ENCODE measurements at places on chromosomes 16 and 17.

GRCh38 chr16:50602531-50603205 is 54.5 kb downstream of the NKD1 start:
- peak; percentile 31 for DNase-seq

GRCh38 chr16:30444231-30445148 is 1.2 kb downstream of the SEPHS2 start:
- no peak for DNase-seq

GRCh38 chr17:38333635-38334295 is 10.0 kb downstream of the GPR179 start:
- no peak for DNase-seq

DNA sequence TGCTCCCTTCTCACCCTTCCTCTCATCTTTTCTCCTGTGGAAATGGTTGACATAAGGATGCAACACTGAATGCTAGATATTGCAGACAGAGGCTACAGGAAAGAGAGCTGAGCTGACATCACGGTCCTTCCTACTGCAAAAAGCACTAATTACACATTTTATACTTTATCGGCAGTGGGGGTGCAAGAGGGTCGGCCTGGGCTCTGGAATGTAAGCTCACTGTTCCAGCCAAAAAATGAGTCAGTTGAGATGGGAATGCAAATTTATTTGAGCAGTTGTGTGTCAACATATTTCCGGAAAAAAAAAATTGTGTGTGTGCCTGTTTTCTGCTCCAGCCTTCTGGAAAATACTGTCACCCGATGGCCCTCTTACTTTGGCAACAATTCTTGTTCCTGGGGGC is 14.1 kb upstream of the MRTFB start:
- no peak for DNase-seq

DNA sequence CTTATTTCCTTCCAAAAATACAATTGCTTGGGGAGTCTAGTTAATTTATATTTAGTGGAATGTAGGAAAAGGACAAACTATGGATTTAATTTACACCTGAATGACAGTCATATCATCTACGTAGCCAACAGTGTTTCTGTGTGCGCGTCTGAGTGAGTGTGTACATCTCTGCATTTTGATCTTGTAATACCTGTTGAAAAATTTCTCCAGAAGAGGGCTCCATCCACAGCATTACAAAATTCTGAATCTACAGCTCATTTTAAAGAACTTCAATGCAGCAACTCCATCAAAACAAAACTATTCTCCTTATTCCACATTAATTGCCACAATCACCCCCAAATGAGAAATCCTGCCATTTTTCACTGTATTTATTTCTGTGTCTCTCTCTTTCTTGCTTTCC is 3.9 kb downstream of the CDH13 start:
- DNase-seq = no peak

GRCh38 chr17:45309400-45309799 is 7.4 kb downstream of the MAP3K14 start:
- no peak for DNase-seq

DNA sequence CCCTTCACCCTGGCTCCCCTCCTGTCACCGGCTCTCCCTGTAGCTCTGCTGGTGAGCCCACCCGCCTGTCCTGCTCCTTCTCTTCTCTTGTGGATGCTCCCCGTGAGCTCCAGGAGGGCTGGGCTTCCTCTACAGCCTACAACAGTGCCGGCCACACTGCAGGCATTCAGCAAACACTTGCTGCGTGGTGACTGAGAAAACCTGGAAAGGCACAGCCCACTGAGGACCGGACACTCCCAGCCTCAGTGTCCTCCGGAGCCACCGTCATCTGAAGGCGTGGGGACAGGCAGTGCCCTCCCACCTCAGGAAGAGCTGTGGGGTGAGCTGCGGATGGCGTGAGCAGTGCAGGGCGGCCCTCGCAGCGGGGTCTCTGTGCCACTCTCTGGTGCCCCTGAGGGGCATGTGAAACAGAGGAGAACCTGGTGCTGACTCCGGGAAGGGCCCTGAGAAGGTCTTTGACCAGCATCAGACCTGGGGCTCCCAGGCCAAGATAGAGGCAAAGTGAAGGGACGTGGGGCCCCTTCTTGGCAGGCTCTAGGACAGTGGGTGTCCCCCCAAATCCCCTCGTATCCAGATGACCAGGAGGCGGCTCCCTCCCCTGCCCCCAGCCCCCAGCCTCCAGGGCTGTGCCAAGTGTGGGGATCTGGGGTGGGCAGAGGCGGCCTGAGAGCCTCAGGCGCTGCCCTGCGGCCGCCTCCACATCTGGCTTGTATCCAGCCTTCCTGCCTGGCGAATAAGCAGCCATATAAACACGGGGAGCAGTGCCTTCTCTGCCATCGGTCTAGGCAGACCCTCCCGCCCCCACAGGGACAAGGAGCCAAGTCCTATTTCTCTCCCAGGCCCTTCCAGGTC is 44.0 kb upstream of the PABPN1L start:
- DNase-seq = no peak

GRCh38 chr17:77174928-77175661 is 34.3 kb downstream of the SEC14L1 start:
- DNase-seq = no peak

DNA sequence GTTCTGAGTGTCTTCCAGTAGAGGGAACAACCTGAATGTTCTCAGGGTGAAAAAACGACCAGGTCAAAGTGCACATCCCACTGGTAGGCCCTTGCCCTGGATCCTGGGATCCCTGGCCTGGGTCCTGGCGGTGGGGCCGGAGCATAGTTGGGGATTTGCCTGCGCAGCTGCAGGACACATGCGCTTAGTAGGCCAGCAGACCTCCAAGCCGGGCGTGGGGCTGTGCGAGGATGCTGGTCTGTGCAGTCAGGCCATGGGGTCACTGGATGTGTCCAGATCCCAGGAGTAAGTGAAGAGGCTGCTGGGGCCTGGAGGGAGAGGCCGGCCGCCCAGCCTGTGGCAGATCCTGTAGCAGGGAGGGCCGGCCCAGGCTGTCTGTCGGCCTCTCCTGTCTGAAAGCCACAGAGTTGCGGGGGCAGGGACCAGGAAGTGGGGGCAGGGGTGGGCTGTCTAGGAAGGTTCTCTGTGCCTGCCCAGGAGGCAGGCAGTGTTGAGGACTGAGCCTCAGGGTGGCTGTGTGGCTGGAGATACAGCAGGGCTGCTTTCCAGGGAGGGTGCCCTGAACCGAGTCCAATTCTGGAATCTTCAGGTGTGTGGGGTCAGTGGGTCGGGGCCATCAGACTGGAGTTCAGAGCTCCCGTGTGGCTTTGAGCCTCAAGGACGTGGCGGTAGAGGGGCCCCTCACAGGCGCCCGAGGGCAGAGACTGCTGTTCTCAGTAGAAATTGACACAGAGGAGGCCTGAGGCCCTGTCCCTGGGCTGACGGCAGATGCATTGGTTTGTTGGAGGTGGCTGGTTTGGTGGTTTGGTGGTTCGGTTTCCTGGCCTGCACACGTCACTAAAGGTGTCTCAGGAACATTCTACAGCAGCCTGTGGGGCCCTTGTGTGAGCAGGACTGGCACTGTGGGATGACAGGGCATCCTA is 17.2 kb upstream of the NUDT16L1 start:
- DNase-seq = peak; percentile 23

GRCh38 chr16:64522548-64522947 is 599.3 kb downstream of the CDH11 start:
- no peak for DNase-seq

- DNase-seq = no peak
Measured at GRCh38 chr17:75077072-75077495, 10.7 kb upstream of the SLC16A5 start.

DNA sequence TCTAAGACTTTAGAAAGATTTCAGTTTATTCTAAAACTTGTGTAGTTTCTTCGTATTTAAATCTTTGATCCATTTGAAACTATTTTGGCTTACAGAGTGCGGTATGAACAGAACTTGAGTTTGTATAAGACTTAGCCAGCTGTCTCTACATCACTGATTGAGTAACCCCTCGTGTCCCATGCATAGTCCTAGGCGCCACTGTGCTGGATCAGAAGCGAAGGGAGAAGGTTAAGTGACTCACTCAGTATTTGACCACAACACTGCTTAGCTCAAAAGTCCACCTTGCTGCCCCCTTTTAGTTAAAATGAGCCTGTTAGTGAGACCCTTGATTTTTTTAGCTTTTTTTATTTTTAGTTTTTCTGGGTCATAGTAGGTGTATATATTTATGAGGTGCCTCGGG is 28.4 kb downstream of the CD300LB start:
- DNase-seq = no peak

DNA sequence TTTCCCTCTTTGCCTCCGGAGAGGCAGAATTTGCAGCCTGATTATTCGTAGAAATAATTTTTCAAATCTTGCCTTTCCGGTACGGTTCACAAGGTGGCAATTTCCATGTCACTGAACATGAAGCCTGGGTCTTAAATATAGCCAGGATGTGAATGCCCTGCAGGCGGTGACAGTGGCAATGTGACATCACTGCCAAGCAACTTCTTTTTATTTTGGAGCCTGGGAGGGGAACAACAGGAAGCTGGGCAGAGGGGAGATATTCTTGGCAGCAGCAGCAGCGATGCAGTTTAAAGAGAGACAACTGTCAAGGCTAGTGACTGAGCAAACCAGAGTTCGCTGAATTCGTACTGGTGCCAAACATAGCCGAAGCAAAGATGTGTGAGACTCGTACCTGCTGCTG is 171.1 kb downstream of the SNX29 start:
- DNase-seq = no peak

DNA sequence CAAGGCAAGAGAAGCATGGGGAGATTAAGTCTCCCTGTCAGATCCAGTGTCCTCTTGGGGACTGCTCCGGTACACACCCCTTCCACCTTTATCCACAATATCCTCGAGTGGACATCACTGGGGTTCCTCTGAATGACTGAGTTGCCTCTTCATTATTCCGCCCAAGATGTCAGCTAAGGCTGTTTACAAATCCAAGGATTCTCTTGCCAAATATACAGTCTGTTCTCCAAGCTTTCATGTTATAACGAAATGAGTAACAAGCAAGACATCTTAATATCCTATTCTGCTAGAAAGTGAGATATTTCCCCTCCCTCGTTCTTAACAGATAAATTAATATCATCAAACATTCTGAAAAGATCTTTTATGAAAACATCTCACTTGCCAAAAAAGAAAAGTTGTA is 314.1 kb upstream of the IRX5 start:
- DNase-seq = no peak

GRCh38 chr17:45228763-45229539 is 7.3 kb downstream of the FMNL1 start:
- peak; percentile 82 for DNase-seq

GRCh38 chr16:11140466-11140865 is 115.5 kb downstream of the SOCS1 start:
- DNase-seq = no peak

DNA sequence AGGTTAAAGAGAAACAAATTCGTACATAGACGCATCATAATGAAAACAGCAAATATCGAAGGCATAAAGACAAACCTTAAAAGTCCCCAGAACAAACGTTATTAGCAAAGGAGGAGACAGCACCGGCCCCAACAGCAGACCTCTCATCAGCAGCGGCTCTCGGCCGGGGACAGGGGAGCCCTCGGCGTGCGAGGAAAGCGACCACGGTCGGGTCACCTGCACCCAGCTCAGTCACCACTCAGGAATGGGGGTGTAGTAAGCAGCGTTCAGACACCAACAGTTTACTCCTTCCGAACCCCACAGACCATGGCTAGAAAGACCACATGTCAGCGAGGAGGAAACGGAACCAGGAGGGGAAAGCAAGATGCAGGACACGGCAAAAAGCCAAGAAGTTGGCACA is 109.3 kb upstream of the CHMP6 start:
- no peak for DNase-seq

GRCh38 chr17:79922116-79922601 is 82.9 kb upstream of the CBX4 start:
- no peak for DNase-seq

GRCh38 chr17:9645851-9646545 is 681 bp downstream of the USP43 start:
- no peak for DNase-seq

GRCh38 chr17:82664701-82665182 is 16.5 kb upstream of the WDR45B start:
- DNase-seq = no peak

DNA sequence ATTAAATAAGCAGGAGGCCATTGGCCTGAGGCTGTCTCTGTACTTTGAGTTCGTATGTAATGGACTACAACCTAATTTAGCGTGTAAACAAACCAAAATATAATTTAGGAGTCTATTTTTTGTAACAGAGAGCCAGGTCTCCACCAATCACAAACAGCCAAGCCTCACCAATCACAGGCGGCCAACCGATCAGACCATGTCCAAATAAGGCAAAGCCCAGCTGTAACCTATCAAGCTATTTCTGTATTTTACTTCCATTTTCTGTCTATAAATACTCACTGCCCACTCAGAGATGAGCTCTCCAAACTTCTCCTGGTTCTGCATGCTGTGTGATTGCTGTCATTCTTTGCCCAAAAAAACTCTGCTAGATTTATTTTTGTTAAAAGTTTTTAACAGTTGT is 322.7 kb downstream of the NPIPA8 start:
- no peak for DNase-seq

GRCh38 chr16:47627085-47627639 is 166.0 kb downstream of the PHKB start:
- no peak for DNase-seq

- no peak for DNase-seq
Measured at GRCh38 chr16:9053006-9053601, 38.3 kb upstream of the HAPSTR1 start.

DNA sequence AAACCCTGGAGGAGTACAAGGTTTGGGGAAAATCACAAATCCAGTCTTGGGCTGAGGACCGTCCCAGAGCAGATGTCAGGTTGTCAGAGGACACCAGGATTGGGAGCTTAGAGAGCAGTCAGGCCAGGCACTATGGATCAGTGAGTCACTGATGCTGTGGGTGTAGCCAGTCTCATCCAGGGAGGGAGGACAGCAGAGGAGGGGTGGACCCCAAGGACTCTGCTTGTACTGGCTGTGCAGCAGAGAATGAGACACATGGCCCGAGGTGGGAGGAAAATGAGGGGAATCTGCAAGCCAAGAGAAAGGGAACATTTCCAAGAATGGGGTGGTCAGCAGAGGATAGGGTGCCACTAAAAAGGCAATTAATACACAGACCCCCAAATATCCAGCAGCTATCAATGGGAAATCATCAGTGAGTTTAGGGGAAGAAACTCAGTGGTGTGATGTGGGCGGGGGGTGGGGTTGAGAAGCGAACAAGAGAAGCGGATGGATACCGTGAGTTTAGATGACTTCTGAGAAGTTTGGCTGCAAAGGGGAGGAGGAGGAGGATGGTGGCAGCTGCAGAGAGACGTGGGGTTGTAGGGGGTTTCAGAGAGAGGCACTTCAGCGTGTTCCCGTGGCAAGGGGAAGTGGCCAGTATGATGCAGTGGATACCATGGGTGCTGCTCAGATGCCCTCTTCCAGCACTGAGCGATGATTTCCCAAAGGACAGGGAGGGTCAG is 43.9 kb downstream of the ARHGAP27 start:
- no peak for DNase-seq

- no peak for DNase-seq
Measured at GRCh38 chr17:35448899-35449227, 297 bp upstream of the SLFN13 start.

GRCh38 chr16:25210758-25211157 is 6.0 kb upstream of the AQP8 start:
- no peak for DNase-seq

DNA sequence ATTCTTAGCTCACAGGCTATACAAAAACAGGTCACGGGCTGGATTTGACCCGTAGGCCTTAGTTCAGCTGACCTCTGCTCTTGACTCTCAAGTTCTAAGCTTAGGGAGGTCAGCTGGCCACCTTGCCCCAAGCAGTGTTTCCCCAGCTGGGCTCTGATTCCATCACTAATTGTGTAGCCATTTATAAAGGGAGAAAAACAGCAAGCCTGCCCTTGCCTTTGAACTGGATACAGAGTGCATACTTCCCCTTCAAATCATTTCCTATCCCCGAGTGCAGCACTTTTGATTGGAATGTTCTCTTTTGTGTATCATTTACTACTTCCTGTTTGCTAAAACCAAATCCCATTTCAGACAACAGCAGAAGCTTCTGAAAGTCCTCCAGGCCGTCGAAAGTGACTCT is 153.6 kb downstream of the KATNIP start:
- DNase-seq = no peak

Measured in stimulated activated CD4-positive, alpha-beta T cell treated with anti-CD3 and anti-CD28 coated beads, Interleukin-4, amount 100 ng/mL, for 4 hours (primary cell).